GOT3 (cell line): ENCODE measurements at places on chromosomes 7 and 10.

DNA sequence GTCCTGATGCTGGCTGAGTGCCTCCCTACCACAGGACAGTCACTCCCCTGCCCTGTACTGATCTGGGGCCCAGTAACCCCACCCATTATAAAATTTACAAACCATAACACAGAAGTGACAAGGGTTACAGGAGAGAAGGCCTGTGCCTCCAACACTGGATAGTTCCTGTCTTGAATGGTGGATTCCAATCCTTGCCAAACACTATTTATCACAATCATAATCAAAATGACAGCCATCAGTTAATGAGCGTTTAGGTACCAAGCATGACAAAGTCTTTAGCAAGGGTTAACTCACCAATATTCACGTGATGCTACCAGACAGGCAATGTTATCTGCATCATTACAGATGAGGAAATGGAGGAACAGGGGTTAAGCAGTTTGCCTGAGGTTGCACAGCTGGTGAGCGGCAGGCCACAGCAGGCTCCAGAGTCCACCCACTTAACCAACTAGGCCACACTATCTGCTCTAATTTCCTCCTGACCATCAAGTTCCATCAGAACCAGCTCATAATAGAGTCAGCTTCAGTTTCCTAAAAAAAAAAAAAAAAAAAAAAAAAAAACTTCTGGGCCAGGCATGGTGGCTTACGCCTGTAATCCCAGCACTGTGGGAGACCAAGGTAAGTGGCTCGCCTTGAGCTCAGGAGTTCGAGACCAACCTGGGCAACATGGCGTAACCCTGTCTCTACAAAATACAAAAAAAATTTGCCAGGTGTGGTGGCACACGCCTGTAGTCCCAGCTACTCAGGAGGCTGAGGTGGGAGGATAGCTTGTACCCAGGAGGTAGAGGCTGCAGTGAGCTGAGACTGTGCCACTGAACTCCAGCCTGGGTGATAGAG, 14.2 kb downstream of the PDLIM1 start:
- DNase-seq: no peak

GRCh38 chr10:7409045-7409731, 1.6 kb downstream of the SFMBT2 start:
- DNase-seq: no peak

- no peak for DNase-seq
Observed at GRCh38 chr7:7554649-7555575, 11.8 kb upstream of the MIOS start.

DNA sequence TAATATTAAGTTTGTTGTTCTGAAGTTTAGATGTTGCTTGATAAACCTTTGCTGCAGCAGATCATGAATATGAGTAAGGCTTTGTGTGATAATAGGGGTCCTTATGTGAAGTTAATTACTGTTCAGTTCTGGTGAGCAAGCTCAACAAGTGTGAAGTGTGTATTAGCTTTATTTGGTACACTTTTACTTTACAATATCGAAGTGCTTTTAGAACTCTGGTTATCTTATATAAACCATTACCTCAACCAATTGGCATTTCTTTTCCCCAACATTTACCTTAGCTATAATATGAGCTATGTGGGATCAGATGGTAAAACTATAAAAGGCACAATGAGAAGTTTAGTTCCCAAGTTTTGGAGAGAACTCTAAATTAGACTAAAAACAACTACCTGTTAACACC, 127.6 kb downstream of the LCOR start:
- no peak for DNase-seq
